OCI-LY7 (cell line): ENCODE measurements at places on chromosomes 3 and 15.
A peak's percentile ranks its signal among the peaks of the same experiment; 100 is the strongest.

DNA sequence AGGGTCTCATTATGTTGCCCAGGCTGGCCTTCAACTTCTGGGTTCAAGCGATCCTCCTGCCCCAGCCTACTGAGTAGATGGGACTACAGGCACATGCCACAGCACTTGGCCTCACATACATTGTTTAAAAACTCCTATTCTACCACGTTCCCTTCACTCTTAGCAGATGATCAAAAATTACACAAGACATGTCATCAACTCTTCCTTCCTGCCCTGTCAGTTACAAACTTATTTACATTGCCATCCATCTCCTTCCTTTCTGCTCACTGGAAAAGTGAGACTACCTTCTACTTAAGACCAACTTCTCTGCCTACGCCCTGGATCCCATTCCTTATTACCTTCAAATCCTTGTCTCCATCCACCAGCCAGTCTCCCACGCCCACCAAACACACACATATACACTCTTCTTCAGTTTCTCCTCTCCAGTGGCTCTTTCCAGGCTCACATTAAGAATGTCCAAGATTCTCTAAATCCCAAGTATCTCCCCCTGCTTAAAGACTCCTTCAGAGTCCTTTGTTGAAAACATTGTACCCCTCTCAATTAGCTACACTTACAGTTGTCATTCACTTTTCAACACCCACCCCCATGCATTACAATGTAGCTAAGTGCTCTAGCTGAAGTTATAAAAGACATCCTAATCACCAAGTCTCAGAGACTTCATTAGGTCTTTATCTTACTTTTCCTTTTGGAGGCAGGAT, 4.3 kb downstream of the PEAK1 start:
- no peak for DNase-seq

GRCh38 chr3:63193647-63194046, 84.5 kb upstream of the SYNPR start:
- DNase-seq = peak; percentile 61

- DNase-seq = no peak
These were observed 6.4 kb downstream of the ITGA11 start for GRCh38 chr15:68425428-68426060.

DNA sequence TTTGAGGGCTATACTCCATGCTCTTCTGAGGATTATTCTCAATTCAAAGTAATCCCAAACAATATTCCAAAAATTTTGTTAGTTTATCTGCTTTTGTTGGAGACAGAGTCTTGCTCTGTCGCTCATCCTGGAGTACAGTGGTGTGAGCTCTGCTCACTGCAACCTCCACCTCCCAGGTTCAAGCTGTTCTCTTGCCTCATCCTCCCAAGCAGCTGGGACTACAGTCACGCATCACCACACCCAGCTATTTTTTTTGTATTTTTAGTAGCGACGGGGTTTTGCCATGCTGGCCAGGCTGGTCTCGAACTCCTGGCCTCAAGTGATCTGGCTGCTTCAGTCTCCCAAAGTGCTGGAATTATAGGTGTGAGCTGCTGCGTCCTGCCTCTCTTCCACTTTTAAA, 39.1 kb downstream of the MEF2A start:
- DNase-seq = peak; percentile 27

- no peak for DNase-seq
These were observed 62.7 kb downstream of the PXYLP1 start for GRCh38 chr3:141294301-141294700.

DNA sequence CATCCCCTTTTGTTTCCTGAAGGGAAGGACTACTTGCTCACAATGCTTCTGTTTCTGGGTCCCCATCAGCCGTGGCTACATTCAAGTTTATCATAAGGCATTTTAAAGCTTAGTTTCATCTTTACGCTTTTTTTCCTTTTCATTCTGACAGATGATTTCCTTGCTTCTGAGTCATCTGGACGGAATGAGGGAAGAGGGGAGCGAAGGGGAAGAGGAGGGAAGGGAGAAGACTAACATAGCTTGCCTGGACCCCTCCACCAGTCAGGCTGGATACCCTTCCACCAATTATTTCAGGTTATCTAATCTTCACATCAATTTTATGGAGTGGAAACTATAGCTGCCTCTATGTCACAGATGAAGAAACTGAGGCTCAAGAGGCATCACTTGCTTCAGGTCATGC, 27.6 kb downstream of the FAM3D start:
- no peak for DNase-seq

DNA sequence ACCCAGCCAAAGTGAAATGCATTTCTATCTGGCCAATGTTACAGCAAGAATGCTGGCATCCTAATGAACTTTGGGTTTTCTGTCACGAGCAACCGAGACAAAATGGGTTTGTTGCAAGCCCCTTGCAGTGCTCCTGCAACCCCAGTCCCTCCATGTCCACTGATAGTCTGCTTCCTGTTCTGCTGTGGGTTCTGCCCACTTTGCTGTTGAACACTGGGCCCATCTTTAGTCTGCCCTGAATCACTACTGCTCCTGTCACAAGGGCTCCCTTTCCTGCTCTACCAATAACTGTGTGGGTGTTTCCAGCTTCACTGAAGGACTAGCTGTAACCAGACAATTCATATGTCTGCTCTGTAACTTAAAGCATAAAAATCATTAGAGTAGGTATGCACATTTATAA, 12.7 kb upstream of the OXSR1 start:
- no peak for DNase-seq

DNA sequence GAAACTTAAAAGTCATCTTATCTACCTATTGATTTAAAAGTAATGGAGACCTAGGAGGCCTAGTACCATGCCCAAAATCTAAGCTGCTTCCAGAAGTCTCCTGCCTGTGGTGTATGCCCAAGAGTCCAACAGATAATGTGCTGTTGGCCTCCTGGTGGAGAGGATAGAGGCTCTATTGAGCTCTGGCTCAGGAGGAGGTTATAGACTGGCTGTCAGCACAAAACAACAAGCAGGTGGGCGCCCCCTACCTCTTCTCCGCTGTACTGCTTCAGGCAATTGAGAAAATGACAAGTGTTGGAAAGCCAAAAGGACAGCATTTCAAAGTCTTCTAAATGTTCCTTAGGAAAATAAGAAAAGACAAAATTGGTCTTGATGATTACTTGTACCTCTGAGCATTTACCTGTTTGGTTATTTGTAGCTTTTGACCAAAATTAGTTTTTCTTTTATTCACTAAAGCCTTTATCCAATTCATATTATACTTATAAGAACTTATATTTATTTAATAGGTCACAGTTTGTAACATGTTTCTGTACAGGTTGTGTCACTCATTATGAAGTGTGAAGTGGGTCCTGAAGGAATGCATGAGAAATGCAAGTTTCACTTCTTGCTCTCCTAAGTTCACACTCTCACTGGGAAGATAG, 17.2 kb upstream of the GNB5 start:
- peak; percentile 79 for DNase-seq

DNA sequence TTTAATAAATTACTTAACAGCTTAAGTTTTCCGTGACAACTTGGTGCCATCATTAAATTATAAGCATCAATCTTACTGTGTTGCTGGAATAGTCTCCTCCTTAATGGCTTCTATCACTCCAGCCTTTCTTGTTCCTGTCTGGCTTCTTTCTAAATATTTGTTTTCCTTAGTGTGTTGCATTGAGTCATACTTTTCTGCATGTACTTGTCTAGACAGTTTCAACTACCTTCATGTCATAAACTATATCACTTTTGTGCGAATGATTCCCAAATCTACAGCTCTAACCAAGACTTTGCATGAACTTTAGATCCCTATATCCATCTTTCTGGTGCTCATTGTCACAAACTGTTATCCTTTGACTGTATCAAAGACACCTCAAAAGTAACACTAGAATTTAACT, 78.4 kb downstream of the AKAP13 start:
- no peak for DNase-seq

GRCh38 chr3:31979001-31979697, 1.9 kb downstream of the OSBPL10 start:
- DNase-seq = no peak

DNA sequence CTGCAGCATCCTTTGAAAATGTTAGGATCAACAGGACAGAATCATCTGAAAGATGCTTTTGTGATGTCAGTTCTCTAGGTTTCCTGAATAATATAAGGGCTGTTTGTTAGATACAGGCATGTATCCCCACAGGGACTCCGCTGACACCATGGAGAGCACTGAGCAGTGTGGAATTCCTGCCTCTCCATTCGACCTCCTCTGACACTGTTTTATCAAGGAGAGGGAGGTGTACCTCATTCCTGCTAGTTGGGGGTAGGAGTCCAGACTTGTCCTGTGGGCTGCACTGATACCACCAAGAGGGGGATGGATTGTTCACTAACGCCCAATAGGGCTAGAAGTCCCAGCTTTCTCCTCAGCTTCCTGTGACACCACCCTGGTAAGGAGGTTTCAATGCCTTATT, 46.6 kb downstream of the LARS2 start:
- no peak for DNase-seq

GRCh38 chr3:52973806-52974205, 72.1 kb downstream of the SFMBT1 start:
- DNase-seq = no peak

DNA sequence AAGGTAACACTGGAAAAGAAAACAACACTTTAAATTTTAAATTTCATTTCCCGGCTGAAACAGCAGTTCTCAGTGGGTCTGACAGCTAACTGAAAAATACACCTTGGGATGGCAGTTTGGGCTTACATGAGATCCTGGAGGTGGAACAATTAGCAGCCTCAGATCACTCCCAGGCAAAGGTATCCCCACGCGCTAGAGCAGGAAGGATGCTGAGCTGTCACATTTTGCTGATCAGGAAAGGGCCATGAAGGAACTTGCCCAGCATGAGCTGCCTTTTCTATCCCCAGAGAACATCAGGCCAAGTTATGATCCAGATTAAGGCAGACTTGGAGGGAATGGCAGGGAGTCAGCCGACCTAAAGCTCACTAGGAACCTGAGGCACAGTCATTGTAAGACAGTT, 204.8 kb upstream of the SLC2A2 start:
- no peak for DNase-seq

DNA sequence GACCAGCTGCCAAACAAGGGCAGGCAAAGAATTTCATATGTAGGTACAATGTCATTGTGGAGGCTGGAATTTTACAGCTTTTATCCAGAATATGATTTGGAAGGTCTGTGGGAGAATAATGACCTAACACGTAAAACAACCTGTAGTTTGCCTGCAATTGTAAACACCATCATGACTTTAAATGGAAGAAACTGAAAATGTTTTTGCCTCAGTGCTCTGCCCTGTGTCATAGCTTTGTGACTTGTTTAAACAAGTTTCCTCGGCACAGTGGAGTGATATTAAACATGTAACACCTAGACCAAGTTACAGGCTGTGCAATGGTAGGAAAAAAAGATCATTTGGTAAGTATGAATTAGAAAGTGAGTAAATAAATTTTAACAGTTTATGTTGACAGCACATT, 171.6 kb upstream of the MBNL1 start:
- DNase-seq = no peak

- no peak for DNase-seq
These were observed 24.3 kb downstream of the FILIP1L start for GRCh38 chr3:100089812-100090668.

- DNase-seq = no peak
These were observed 313.4 kb upstream of the NECTIN3 start for GRCh38 chr3:110758208-110758607.

GRCh38 chr15:63528138-63528659, 23.8 kb downstream of the USP3 start:
- no peak for DNase-seq

DNA sequence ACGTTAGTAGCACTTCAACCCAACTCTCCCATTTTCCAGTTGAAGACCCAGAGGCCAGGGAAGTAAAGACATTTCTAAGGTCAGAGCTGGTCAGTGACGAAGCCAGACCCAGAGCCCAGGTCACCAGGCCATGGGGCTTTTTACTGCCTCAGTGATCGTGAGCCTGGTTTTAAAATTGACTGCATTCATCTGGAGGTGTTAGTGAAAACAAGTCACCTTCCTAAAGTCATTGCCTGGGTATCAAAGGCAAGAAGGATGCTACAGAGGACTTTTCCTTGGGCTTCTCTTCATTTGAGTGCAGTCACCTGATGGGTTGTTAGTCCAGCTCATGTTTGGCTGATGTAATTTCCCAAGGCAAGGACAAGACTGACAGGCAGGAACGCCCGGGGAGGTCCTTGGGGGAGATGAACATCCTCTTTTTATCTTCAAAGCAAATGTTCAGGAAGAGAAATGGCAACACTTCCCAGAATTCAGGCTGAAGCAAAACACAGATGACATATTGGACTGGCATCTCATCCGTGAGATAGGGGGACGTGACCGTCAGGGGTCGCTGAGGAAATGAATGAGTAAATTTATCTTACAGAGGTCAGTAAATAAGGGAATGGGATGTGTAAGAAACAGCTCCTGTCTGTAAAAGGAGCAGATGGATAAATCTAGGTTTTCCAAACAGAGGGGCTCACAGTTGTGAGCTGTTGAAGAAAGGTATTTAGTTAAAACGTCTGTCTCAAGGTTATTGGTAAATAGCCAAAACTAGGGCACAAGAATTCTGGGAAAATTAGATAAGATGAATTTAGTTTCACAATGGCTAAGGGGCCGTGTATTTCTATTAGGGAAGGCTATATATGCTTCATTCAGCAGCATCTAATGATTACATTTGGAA, 201.2 kb downstream of the OPA1 start:
- no peak for DNase-seq

- DNase-seq = no peak
These were observed 72.7 kb downstream of the FBLN2 start for GRCh38 chr3:13621381-13622221.

DNA sequence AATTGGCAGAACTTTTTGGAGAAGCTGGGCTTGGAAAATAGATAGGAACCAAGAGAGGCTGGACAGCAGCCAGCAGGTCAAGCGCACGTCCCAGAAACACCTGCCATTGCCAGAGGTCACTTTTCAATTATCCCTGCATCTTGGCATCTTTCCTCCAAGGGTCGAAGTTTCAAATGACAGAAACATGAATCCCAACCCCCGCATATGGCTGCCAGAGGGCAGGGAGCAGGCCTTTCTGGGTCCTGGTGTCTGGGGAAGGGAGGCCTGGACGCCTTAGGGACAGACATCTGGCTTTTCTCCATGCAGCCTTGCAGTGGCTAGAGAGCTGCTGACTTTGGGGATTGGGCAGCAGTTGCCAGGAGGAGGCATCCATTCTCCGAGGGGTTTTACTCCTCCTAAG, 164.5 kb upstream of the TPM1 start:
- DNase-seq = no peak

DNA sequence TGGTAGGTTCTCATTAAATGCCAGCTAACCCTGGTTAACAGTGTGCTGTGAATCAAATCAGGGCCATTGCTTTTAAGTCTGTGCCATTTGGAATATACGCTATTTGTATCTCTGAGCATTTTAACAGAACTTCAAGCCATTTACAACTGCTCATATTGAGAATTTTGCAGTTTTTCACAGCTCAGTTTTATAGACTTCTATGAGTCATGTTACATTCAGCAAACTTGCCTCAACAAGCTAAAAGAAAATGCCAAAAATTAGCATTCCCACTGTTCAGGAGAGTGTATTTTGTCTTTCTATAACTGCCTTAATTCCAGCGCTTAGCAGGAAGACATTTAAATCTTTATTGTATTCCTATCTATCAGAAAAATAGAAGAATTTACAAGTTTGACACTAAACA, 196.4 kb downstream of the GBE1 start:
- DNase-seq = no peak
